ENCODE measurements at places on chromosomes 12 and 14. TPM values are rescaled to one million over a fixed set of nuclear protein-coding genes. Genes with fewer than 3 reads are reported as not detected.
A peak's percentile ranks its signal among the peaks of the same experiment; 100 is the strongest.

DNA sequence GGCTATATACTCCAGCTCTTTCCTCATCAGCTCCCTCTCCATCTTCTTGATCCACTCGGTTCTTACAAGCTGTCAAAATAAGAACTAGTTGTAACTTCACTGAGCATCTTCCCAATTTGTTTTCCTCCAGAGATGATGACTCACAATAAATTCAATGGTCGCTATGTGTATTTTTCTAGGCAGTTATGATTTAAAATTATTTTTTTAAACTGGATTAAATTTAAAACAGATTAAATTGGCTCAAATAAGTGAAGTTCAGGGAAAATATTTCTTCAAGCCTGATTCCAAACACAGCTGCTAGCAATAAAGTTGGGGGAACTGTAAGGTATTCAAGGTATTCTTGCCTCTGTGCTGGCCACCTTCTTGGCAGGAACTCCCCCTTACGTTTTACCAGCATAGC is 717.7 kb upstream of the USP15 start:
- no peak for DNase-seq

- DNase-seq, result no peak
These were observed 86.5 kb upstream of the CEP83 start for GRCh38 chr12:94545935-94546771.

Gene DEGS2
- 4.4 TPM for total RNA-seq

Gene TMEM260
- total RNA-seq, result 6.7 TPM

Gene PROX2
- total RNA-seq, result not detected

Gene SERPINA5
- 1.2 TPM for total RNA-seq

DNA sequence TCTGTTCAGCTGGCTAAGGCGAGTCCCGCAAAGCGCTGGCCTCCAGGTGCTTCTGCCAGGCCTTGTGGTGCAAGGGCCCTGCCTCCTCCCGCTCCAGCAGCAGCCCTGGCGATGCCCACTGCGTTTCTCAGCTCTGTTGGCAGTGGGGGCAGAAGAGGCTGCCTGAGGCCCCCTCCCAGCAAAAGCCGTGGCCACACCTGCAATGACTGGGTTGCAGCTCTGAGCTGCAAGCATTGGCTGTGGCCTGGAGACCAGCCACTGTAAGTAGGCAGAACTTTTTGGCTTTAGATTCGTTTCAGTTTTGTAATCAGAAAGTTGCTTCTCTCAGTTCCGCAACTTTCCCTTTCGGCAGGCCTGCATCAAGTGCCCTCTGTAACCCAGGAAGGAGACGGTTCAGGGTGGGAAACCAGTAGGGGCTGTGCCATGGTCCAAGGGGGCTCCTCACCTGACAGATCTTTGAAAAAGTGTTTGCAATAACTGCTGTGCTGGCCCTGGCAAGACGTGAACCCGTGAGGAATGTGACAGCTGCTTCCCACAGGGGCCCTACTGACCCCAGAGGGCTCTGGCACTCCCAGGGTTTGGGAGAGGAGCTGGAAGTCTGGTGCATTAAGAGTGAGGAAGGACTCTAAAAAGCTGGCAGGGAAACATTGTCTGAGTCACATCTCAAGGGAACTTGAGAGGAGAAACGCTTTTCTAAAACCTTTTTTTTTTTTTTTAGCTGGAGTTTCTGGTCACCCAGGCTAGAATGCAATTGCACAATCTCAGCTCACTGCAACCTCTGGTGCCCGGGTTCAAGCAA is 54.5 kb upstream of the MAX start:
- DNase-seq, result peak; percentile 54

- DNase-seq, result no peak
These were observed 112.7 kb downstream of the NT5DC3 start for GRCh38 chr12:103728323-103728722.

Gene CDCA3
- total RNA-seq, result not detected

DNA sequence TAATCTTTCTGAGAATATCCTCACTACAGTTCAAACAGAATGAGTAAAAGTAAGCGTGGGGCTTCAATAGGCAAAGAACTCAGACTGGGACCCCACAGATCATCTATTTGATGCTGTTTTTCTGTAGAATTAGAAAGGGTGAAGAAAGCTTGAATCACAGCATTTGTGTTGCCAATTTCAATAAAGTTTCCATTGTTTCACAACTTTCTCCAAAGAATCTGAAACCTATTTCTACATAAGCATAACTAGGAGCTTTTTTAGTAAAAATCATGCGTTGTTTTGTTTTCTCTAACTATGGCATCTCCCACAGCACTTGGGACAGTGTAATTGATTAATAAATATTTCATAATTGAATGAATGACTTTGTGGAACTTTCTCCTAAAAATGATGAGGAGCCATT is 16.7 kb upstream of the NEDD1 start:
- DNase-seq, result no peak

DNA sequence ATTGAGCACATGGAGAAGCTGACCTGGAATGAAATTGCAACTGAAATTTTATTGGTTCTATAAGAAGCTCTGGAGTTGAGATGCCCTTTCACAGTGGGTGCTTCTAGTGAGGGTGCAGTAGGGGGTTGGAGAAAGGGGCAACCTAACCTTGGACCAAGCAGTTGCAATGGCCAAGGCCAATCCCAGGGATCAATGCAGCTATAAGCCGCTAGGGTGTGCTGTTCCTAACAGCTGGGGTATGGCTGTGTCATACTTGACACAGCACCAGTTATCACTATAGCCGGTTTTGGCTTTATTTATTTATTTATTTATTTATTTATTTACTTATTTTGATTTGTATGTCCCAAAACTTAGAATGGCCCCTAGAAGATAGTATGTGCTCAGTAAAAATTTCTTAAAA is 505.9 kb downstream of the FLRT2 start:
- no peak for DNase-seq

DNA sequence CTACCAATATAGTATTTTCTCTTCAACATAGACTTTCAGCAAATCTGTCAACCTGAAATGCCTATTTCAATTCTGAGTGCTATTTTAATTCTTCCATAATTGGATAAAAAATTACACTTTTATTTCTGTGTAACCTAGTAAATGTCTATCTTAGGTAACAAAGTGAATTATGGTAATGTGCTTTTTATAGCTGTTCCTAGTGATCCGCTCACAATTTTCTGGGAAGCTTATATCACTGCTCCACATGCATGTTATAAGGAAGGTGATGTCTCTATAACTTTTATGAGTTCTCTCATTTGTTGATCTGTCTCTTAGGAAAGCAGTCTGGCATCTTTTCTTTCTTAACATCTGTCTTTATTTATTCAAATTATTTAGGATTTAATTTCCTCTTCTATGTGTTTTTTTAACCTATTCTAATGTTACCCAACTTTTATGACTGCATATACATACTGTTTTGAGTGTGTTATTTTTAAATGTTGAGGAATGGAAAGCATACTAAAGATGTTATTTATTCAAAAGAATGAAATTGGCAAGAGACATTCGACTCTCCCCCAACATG is 777.1 kb upstream of the MDGA2 start:
- DNase-seq, result no peak

GRCh38 chr14:37590428-37591139 is 4.5 kb downstream of the FOXA1 start:
- DNase-seq, result no peak

Gene HOXC6
- not detected for total RNA-seq

DNA sequence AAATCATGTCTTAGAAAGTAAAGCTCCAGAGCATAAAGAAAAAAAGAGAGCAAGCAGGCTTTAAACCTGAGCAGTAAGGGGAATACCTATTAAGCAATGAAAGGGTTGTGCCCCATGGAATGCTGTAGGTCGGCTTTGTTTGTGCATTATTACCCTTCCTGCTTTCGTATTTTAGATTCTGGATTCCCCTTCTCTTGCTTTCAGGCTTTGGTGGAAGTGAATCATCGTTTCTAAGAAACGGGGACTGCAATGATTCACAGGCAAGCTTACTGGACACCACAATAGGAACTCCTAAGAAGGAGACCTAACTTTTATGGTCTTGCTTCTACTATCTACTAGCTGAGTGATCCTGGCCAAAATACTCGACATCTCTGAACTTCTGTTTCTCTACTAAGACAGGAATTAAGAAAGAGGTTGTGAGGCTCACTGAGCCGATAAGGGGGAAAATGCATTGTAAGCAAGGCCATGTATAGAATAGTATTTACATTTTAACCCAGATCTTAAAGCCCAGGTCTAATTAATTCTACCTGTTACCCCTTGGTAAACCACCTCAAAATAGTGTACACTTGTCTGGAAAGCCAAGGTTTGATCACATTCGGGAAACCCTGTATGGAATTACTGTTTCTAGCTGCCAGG is 1.2 kb upstream of the BMAL2 start:
- DNase-seq, result peak; percentile 20

Gene HOXC10
- not detected for total RNA-seq

Gene GLIPR1L1
- not detected for total RNA-seq

GRCh38 chr12:40105265-40105514 is 691 bp downstream of the SLC2A13 start:
- DNase-seq, result no peak

DNA sequence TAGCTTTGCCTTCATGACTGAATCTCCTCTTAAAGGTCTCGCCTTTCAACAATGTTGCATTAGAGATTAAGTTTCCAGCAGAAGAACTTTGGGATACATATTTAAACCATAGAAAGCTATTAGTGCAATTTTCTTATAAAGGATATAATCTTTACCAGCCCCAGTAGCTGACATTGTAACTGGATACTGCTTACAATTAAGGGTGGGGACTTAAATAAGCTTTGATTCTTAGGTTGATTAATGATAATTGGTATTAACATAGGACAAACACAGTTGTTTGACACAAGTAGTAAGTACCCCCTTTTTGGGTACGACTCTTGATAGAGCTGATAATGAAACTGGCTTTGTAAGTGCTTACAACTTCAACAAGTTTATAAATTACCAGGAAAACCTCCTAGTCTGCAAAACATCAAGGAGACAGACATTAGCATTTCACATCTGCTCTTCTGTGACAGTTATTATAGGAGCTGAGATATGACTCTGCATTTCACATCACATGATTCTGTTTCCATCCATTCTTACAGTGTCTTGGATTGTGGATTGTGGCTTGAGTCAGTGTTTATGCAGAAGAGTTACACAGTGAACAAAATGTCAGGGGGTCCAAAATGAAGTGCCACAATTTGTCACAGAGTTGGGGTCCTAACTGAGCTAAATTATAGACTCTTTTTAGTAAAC is 249.1 kb upstream of the E2F7 start:
- no peak for DNase-seq

Gene VDR
- total RNA-seq, result 26.3 TPM

Gene LTBP2
- 107 TPM for total RNA-seq

GRCh38 chr14:86015941-86016340 is 486.0 kb downstream of the FLRT2 start:
- no peak for DNase-seq
